ENCODE measurements at places on chromosomes 7 and 10.

DNA sequence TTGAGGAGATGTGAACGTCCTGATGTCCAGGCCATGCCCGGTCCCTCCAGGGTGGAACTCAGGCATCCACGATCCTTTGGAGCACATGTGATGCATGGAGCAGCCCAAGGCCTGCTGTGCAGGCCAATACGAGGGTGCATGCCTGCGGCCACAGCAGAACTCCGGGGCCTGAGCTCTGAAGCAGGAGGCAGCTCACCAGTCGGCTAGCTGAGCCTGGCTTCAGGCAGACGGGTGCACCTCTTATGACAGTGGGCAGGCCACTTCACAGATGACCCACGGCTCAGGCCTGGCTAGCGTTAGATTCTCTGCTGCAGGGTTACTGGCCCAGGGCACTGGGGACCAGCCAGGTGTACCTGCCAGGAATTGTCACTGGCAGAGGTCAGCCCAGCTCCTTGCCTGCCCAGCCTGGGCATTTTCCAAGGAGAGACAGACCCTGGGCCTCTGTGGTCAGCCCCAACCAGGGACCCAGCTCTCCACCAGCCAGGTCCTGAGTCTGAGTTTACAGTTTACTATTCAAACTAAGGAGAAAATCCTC lies 29.6 kb upstream of the INPP5A start:
- no peak for DNase-seq

- no peak for DNase-seq
Observed at GRCh38 chr7:34131371-34131770, 226.0 kb downstream of the BMPER start.

- no peak for DNase-seq
Observed at GRCh38 chr7:75967487-75967997, 26.9 kb downstream of the TMEM120A start.

DNA sequence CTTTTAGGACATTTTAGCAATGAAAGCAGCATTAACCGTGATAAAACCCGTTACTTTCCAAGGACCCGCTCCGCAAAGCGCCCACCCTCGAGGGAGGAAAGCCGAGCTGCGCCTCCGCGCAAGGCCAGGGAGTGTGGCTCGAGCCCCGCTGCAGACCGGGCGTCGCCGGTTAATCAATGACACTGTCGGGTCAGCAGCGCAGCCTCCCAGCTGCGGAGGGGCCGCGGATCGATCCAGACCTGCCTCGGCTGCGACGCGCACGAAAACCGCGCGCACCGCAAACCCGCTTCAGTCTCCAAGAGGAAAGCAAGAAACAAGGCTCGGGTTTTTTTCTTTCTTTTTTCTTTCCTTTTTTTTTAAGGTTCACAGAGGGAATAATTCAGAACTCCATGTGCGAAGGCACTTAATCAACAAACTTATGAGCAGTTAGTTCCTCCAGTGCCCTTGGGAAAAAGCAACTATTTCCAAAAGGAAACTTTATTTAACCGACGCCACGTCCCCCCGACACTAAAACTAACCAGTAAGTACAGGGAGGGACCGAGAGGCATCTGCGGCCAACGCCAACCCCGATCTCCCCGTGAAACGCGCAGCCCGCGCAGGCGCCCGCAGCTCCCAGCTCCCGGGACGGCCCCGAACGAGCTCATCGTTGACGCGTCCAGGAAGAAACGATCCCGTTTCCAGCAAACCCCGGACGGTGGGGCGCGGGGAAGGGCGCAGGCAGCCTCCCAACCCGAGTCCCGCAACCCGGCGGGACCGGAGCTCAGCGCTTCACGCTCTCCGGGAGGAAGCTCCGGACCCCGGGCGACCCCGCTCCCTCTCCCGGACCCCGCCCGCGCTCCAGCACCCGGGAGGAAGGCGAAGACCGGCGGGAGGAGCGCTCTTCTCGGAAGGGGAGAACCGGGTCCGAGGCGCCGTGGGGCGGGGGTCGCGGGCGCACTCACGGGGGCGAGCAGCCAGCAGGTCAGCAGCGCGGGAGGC lies 598 bp downstream of the VIPR2 start:
- DNase-seq = no peak

DNA sequence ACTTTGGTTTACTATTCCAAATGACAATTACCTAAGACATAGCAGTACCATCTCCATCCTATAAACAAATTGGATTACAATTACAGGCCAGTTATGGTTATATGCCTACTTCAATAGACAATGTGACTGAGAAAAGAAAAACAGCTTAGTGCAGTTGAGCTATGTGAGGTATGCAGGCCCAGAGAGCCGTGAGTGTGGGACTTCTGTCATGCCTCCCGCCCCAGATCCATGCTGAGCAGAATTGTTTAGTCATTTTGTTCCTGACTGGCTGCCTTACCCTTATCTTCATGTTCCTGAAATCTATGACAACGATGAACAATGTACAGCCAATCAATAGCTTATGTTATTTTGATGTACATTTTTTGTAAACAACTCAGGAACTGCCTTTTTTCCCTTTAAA lies 21.7 kb downstream of the LARP4B start:
- DNase-seq = no peak

- no peak for DNase-seq
Observed at GRCh38 chr7:137994216-137994615, 7.7 kb downstream of the CREB3L2 start.

DNA sequence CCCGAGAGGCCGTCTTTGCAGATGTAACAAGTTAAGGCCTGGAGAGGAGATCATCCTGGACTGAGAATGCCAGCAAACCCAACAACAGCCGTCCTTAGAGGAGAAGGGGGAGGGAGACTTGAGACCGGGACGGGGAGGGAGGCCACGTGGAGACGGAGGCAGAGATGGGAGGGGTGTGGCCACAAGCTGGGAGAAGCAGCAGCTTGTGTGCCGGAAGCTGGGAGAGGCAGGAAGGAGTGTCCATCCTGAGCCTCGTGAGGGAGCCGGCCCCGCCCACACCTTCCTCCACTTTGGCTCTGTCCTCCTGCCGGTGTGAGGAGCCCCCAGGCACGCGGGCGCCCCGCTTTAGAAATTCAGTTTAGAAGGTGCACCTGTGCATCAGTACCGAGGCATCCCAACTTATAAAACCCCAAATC lies 95.7 kb downstream of the DNAJB6 start:
- DNase-seq = no peak

DNA sequence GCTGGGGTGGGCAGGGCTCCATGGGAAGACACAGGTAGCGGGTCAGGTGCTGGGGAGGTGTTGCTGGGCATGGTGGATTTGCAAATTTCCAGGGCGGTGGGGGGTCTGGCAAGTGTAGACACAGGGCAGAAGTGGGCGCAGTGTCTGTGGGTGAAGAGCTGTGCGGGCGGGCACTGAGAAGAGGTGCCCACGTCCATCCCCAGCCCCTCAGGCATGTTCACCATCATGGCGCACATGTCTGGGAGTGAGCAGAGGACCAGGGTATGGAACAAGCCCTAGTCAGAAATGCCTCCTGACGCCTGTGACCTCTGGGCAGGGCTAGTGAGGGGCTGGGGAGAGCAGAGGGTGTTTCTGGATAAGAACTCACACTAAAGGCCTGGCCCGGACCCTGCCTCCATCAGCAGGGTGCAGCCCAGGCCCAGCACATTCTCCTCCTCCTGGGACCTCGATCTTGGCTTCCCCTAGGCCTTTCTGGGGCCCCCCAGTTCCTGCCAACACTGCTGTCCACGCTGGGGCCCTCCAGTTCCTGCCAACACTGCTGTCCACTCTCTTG lies 612.9 kb downstream of the PTPRN2 start:
- DNase-seq = no peak

DNA sequence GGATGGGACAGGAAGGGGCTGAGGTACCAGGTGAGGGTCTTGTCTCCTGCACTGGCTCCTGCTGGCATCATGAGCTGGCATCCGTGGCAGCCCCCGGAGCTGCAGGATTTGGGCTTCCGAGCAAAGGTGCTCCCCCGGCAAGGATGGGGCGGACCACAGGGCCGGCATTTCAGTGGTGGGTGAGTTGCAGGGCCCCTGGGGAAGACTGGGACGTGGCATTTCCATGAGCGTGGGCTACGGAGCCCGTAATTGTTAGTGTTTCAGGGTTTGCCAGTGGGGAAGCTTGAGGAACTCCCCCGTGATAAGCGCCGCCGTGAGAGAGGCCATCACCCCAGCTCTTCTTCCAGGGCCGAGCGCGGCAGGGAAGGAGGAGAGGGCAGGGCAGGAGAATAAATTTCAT lies 235.6 kb downstream of the MGMT start:
- no peak for DNase-seq

DNA sequence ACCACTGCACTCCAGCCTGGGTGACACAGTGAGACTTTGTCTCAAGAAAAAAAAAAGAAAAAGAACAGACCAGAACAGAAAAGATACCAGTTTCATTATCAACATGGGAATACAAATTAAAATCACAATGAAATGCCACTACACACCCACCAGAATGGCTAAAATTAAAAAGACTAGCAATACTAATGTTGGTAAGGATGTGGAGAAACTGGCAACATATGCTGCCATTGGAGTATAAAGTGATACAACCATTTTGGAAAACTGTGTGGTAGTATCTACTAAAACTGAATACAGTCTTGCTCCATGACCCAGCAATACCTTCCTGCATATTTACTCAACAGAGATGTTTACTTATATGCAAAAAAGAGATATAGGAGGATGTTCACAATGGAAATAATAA lies 2.9 kb upstream of the RRP12 start:
- no peak for DNase-seq

DNA sequence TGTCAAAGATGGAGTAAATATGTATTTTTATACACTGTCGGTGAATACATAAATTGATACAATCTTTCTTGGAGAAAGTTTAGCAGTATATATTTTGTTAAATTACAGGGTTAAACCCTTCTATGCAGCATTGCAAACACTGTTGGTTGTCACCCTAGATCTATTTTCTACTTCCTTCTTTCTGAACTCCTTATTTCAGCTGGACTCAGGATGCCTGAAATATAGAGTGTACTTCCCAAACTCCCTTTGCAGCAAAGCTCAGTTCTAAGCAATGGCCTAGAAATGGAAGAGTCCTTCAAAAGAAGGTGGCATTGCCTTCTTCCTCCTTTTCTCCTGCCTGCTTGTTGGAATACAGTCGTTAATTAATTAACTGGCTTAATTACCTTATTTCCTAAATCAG lies 20.6 kb downstream of the CUBN start:
- no peak for DNase-seq

- DNase-seq = no peak
Observed at GRCh38 chr7:55484241-55484640, 88.1 kb downstream of the VOPP1 start.

DNA sequence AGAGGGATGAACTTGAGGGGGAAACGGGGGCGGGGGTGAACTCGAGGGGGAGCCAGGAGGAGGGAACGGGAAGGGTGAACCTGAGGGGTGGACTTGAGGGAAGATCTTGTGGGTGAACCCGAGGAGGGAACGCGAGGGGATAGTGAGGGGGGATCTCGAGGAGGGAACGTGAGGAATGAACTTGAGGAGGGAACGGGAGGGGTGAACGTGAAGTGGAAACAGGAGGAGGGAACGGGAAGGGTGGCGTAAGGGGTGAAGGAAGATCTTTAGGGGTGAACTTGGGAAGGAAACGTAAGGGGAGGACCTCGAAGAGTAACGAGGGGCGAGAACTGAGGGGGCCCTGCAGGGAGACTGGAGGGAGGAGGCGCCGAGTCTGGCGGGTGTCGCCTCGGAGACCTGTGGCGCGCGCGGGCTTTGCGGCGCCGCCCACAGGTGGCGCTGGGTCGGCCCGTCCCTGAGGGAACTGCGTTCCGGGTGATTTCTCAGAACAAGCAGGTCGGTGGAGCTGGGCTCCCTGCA lies 651 bp downstream of the MYO3A start:
- peak; percentile 60 for DNase-seq

DNA sequence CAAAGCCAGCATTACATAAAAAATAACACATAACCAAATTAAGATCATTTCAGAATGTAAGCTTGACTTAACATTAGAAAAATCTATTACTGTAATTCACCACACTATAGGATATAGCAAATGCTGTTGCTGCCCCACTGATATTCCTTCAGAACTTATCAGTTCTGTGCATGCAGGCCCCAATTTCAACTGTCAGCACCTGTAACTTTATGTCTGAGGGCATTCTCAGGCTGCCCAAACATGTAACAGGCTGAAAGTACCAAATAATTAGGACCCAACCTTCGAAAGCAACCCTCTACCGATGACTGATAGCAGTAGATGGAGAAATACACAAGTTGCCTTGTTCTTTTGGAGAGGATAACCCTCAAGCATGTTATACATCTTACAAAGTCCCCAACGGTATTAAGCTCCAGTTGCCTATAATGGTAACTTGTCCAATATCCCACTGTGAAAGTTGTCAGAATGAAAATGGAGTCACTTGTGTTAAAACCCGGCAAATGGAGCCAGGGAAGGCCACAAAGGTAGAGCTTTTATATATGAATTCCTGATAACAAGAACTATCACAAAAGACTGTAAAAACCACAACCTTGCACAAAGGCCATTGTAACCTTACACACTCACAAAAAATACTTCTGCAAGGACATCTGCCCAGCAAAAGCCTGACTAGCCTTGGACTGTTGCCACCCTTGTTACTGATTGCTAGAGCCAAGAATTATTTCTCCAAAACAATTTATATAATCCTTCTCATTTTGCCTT lies 66.9 kb upstream of the ZNF746 start:
- no peak for DNase-seq

DNA sequence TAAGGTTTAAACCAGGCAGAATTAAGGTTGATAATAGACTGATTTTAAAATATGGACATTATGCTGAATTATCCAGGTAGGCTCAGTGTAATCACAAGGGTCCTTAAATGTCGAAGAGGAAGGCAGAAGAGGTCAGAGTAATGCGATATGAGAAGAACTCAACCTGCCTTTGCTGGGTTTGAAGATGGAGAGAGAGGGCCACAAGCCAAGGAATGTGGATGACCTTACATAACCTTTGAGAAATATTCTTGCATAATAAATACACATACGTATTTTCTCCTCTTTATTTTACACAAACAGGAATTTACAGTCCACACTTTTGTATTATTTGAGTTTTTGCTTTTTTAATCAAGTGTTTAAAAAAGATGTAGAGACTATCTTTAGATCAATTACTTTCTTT lies 88.5 kb downstream of the ST7 start:
- DNase-seq = no peak

DNA sequence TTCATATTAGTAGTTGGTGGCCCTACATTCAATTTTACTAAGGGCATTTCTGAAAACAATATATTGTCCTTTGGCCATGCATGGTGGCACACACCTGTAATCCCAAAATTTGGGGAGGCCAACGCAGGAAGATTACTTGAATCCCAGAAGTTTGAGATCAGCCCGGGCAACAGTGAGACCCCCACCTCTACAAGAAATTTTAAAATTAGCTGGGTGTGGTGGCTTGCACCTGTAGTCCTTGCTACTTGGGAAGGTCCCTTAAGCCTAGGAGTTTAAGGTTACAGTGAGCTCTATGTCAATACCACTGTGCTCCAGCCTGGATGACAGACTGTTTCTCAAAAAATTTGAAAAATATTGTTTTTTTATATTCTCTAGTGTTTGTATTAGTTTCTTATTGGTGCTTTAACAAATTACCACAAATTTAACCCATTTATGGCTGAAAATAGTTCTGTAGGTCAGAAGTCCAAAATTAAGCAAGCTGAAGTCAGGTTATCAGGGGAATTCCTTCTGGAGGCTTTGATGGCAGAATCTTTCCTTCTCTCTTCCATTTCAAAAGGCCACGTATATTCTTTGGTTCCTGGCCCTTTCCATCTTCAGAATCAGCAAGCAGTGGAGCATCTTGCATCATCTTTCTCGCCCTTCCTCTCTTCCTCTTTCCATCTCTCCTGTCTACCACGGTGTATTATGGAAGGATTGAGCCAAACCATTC lies 12.4 kb downstream of the CBX3 start:
- DNase-seq = no peak

GRCh38 chr7:98056580-98056979 lies 50.1 kb upstream of the LMTK2 start:
- no peak for DNase-seq
